ENCODE measurements at places on chromosomes 12 and 14.
A peak's percentile ranks its signal among the peaks of the same experiment; 100 is the strongest.

DNA sequence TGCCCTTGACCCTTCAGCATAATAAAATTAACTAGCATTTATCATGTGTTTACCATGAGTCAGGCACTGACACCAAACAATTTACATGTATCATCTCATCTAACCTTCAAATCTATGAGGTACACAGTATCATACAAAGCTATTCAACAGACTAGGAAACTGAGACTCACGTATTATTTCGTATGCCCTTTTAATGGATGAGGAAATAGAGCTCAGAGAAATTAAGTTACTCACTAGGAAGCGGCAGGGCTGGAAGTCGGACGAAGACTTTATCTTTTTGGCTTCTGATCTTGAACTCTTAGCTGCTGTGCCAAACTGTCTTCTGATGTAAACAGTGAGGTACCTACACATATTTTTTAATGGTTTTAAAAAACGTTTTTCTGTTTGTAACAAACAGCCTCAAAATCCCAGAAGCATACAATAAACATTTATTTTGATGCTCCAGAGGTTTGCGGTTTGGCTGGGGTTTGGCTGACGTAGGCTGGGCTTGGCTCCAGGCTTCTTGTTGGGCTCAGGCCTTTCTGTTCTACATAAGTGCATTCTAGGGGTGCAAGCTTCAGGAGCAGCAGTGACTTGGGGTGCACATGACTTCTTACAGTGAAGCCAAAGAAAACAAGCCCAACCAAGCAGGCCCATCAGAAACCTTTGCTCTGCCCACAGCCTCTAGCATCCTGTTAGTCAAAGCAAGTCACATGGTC, 184.7 kb downstream of the TBX5 start:
- DNase-seq, result no peak

DNA sequence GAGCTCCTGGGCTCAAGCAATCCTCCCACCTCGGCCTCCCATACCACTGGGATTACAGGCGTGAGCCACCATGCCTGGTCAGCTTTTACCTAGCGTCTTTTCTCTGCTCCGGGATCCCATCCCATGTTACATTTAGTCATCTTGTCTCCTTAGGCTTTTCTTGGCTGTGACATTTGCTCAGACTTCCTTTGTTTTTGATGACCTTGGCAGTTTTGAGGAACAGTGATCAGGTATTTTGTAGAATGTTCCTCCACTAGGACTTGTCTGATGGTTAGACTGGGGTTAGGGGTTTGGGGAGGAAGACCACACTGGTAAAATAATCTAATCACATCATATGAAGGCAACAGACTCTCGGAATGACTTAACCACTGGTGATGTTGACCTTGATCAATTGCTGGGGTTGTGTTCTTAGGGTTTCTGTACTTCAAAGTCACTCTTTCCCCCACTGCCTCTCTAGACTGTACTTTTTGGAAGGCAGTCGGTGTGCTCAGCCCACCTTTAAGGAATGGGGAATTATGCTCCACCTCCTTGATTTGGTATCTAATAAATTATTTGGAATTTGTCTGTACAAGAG, 48.4 kb downstream of the RIN3 start:
- DNase-seq, result no peak

- no peak for DNase-seq
Observed at GRCh38 chr14:82362452-82362851, 828.8 kb upstream of the SEL1L start.

DNA sequence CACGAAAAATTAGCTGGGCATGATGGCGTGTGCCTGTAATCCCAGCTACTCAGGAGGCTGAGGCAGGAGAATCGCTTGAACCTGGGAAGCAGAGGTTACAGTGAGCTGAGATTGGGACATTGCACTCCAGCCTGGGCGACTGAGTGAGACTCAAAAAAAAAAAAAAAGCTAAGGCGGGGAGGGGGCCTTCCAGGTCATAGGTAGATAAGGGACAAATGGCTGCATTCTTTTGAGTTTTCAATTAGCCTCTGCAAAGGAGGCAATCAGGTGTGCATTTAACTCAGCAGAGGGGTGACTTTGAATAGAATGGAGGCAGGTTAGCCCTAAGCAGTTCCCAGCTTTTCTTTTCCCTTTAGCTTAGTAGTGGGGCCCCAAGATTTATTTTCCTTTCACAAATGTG, 743 bp upstream of the AACS start:
- no peak for DNase-seq

DNA sequence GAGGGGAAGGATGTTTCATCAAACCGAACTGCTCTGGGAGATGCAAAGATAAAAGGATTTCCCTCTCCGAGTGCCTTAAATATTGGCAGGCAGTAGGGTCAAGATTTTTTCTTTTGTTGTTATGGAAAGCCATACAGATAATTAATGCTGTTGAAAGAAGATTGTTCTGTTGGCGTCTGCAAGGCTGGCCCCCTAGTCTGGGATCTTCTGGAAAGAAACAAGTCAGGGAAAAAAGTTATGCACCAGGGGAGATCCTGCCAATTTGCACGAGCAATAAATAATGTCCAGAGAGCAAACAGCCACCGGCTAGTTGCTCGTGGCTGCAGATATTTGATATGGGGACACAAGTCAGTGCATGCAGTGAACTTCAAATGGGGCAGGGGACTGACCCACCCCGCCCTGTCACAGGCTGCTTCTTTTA, 202.1 kb upstream of the MYL2 start:
- DNase-seq, result no peak

- no peak for DNase-seq
Observed at GRCh38 chr12:118603610-118604361, 227.4 kb downstream of the SUDS3 start.

GRCh38 chr12:110536834-110537604, 34.9 kb downstream of the RAD9B start:
- no peak for DNase-seq

GRCh38 chr12:53053218-53054111, 3.6 kb downstream of the TNS2 start:
- no peak for DNase-seq

GRCh38 chr12:76024942-76025600, 6.5 kb downstream of the PHLDA1 start:
- DNase-seq, result no peak

- no peak for DNase-seq
Observed at GRCh38 chr12:2251526-2252209, 198.9 kb downstream of the CACNA1C start.

DNA sequence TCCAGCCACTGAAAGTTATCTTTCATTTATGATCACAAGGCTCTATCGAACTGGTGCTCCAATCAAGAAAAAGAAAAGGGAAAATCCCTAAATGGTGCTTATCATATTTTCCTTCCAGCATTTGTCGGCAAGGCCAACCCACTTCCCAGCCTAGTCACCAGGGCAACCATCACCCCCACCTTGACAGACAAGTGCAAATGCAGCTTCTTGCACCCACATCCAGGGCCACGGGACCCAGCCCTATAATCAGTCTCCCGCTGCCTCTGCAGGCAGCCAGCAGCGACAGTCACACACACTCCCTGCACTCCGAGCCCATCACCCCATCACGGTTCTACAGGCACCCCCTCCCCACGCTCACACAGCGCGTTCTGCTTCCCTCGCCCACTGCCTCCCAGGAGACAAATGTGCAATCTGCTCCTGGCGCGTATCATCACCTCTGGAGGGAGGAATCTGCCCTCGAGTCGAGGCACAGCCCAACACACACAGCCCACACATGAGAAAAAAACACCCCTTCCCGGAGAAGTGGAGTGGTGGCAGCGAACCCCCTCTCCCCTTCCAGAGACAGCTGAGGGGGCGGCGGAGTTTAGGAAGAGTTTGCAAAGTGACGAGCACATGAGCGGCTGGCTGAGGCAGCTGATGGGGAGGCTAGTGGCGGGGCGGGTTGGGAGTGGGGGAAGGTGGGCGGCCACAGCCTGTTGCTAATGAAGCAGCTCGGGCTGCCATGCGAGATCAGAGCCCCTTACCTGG, 9.3 kb upstream of the PPP4R4 start:
- no peak for DNase-seq

- no peak for DNase-seq
Observed at GRCh38 chr12:81329085-81329484, 251.2 kb downstream of the ACSS3 start.

- DNase-seq, result peak; percentile 83
Observed at GRCh38 chr12:57771873-57772428, at the start of gene METTL1. Gene METTL1 (minus strand): TSS chr12:57772105. CDS start chr12:57772083, 22 bp downstream.

DNA sequence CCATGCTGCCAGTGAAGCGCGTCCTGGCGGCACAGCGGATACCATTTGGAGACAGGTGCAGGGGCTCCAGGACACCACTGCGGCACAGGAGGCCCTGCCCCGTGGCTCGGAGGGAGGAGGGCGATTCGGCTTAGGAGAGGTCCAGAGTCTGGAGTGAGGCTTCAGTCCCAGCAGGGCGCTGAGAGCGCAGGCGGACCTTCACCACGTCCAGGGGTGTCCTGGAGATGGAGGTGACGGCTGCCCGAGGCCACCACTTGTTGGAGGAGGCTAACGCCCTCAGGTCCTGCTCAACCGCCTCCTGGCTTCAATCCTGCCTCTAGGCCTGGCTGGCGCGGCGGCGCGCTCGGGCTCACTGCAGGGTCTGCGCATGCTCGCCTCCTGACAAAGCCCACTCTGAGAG, 45.7 kb downstream of the EIF2S3B start:
- no peak for DNase-seq

GRCh38 chr14:101497684-101498525, 63.4 kb upstream of the DIO3 start:
- DNase-seq, result no peak

GRCh38 chr12:180445-180844, 33.5 kb downstream of the SLC6A12 start:
- DNase-seq, result no peak

- DNase-seq, result peak; percentile 93
Observed at GRCh38 chr12:48956279-48957140, 777 bp downstream of the ARF3 start.

DNA sequence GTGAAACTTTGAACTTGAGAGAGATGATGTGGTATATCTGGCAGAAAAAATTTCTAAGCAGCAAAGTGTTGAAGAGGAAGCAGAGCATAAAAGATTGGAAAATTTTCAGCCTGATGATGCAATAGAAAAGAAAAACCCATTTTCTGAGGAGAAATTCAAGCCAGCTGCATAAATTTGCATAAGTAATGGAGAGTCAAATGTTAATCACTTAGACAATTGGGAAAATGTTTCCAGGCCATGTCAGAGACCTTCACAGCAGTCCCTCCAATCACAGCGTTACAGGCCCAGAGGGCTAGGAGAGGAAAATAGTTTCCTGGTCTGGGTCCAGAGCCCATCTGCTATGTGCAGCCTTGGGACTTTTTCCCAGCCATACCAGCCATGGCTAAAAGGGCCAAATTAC, 469.0 kb upstream of the FOXG1 start:
- no peak for DNase-seq

GRCh38 chr12:6132496-6132895, 8.0 kb upstream of the VWF start:
- DNase-seq, result no peak

DNA sequence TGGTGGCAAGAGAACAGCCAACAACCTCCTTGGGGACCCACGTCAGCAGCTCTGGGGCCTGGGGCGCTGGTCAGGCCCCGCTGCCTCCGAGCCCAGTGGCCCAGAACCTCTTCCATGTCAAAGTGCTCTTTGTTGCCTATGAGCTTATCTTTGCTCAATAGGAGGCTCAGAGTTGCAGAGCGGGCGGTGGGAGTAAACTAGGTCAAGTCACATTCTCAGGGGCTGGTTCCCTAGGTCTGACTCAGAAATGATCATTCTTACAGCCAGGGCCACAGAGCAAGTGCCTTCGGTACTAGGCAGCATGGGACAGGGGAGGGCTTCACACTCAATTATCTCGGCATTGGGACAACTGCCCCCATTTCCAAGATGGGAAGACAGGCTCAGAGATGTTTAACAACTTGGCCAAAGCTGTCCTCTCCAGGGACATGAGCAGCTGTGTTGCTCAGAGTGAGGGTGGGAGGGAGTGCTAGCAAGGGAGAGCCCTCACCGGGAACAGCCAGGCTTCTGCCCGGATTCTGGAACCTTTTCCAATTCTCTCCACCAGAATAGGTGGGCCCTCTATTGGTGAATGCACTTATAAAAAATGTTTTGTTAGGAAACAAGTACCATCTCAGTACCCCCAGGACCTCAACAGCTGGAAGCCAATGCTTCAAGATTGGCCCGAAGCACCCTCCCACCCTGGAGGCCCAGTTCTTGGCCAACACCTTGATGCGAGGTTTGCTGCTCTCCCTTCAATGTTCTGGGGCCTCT, 11.9 kb downstream of the SLC25A29 start:
- DNase-seq, result no peak

DNA sequence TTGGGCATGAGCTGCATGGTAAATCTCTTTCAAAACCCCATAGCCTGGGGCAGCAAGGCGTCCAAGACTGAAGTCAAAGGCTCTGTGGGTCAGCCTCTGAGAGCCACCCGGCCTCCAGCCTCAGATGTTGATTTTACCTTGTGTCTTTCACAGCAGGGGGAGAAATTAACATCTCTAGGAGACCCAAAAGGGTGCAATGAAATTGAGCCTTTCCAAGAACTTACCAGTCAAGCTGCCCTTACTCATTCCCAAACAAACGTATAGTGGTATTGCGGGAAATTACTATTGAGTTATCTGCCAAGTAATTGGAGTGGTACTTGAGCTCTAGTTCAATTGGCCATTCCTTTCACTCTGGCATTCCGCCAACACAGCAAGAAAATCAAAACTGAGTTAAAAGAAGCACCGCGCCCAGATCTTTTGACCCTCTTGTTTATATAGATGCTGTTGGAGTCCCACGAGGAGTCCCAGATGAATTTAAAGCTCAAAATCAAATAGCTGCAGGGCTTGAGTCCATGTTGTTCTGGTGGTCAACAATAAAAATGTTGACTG, 380.7 kb upstream of the SYT1 start:
- no peak for DNase-seq

DNA sequence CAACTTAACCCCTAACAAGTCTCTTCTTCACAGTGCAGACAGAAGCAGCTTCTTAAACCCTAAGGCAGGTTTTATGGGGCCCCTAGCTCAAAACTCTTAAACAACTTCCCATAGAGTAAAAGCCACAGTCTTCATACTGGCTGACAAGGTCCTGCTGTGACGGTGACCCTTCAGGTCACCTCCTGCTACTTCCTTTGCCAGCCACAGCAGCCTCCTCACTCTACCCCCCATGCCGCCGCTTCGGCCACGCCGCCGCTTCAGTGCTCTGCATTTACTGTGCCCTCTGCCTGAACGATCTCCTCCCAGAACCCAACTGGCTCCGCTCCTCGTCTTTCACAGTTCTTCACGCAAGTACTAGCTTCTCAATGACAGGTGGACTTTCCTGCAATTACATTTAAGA, 45.5 kb downstream of the ACADS start:
- no peak for DNase-seq

GRCh38 chr14:86541972-86542371, 1012.0 kb downstream of the FLRT2 start:
- DNase-seq, result no peak

- no peak for DNase-seq
Observed at GRCh38 chr14:74577948-74578275, 34.1 kb downstream of the LTBP2 start.

All from non-pigmented ciliary epithelial cell (primary cell).